Stimulated activated CD4-positive, alpha-beta T cell treated with anti-CD3 and anti-CD28 coated beads, Interleukin-1b, Interleukin-23, amount 100 ng/mL, for 24 hours (primary cell): ENCODE measurements at places on chromosomes 11 and 22.

GRCh38 chr11:37905707-37906417, 1307.8 kb upstream of the RAG2 start:
- DNase-seq = no peak

DNA sequence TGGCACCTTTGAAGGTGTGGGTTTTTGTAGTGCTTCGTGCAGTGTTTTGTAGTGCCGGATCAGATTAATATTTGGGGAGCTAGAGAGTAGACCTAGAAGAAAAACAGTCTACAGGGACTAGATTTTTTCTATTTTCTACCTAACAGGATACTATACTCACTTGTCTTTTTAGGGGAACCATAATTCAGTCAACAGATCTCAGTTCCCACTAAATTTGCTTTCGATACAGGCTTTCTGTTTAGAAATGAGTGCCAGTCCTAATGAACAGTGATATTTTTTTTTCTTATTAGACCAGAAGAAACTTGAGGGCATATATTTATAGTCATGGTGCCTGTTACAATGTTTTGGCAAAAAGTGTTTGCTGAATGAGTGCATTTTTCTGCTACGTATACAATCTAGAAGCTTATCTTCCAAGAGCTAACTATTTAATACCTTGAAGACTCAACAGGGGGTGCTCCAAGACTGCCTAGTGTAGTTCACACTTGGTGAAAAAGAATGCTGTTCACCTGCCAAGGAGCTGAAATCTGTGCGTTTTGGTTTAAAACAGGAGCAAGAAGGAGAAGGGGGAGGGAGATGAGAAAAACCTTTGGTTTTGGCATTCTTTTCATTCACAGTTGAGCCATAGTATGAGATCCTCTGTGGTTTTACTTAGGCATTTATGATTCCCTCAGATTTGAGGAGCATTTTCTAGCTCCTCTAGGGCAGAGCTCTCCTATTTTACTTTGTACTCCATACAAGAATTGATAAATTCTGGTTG, 44.9 kb upstream of the VSTM5 start:
- no peak for DNase-seq

GRCh38 chr22:38766076-38766777, 10.4 kb upstream of the SUN2 start:
- DNase-seq = no peak

DNA sequence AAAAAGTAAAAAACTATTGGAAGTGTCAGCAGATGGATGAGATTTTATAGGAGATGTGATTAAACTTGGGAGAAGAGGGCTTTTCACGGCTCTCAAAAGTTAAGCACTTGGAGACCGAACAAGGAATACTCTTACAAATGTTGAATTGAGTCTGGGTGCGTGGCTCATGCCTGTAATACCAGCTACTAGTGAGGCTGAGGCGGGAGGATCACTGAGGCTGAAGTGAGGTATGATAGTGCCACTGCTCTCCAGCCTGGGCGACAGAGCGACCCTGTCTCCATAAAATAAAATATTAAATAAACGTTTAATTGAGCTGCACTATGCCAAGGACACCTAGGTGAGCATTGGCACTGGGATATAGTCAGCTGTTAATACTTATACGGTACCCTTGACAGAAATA, 1.9 kb downstream of the CEP57 start:
- no peak for DNase-seq

DNA sequence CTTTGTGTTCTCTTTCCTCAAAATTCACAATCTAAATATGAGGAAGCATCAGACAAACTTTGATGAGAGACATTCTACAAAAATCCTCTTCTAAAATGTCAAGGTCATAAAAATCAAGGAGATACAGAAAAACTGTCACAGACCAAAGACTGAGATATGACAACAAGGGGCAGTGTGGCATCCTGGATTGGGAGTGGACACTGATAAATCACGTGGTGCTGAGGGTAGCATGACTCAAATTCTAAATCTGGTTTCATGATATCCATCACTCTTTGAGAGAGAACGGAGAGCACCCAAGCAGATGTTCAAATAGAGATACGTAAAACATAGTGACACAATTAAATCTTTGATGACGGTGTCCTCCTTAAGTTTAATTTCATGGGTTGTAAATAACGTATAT, 13.0 kb upstream of the CARD18 start:
- no peak for DNase-seq

- DNase-seq = no peak
Measured at GRCh38 chr11:17354601-17354991, 3.0 kb downstream of the NCR3LG1 start.
